ENCODE measurements at places on chromosomes 4 and X. TPM values are rescaled to one million over a fixed set of nuclear protein-coding genes. Genes with fewer than 3 reads are reported as not detected.

DNA sequence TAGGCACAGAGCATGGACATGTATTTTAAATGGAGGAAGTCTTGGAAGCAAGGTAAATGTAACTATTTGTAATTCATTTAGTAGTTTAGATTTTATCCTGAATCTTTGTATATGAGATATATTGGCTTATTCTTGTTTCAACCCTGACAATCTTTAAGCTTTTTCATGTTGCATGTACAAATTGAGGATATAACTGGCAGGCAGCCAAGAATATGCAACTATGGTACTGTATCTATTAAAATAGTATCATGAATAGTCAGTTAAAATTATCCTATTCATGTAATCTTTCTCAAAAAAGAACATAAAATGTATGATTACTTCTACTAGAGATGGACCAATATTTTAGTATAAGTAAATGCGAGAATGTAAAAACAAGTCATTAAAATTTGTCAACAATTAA is 1141.5 kb downstream of the PCDH18 start:
- H3K27me3 ChIP-seq, result no peaks in the 10 kb centered on the region
- H3K4me1 ChIP-seq, result no peaks in the 10 kb centered on the region
- no peak overlapping the region for H3K4me3 ChIP-seq
- DNase-seq, result no peak
- no peak overlapping the region for H3K27ac ChIP-seq
- H3K36me3 ChIP-seq, result no peaks in the 10 kb centered on the region

DNA sequence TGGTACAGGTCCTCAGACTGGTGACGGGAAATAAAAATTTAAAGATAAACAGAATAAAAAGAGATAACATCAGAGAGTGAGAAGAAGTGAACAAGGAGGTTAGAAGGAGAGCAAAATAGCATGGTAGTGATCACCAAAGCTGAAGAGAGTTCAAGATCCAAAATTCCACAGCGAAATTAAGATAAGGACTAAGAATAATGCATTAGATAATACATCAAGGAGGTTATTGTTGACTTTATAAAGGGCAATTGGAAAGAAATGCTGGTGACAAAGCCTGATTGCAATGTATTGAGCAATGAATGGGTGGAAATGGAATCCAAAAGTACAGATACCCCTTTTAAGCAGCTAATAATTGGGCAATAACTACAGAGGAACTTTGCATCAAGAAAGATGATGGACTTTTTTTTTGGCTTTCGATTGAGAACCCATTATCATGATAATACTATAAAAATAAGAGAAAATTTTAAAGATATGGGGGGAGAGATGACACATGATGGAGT is 101.6 kb upstream of the MAP9 start:
- no peak overlapping the region for H3K4me3 ChIP-seq
- H3K36me3 ChIP-seq, result no peaks in the 10 kb centered on the region
- H3K4me1 ChIP-seq, result no peaks in the 10 kb centered on the region
- no peak overlapping the region for H3K27ac ChIP-seq

- no peak overlapping the region for H3K27ac ChIP-seq
- H3K4me3 ChIP-seq, result no peak overlapping the region
- H3K27me3 ChIP-seq, result peaks cover 17% of the 10 kb centered on the region
- DNase-seq, result peak; percentile 10
- H3K4me1 ChIP-seq, result no peaks in the 10 kb centered on the region
Observed at GRCh38 chr4:6463311-6464289, 8.8 kb downstream of the PPP2R2C start.

Gene FRMPD4
- total RNA-seq, result 2.6 TPM

DNA sequence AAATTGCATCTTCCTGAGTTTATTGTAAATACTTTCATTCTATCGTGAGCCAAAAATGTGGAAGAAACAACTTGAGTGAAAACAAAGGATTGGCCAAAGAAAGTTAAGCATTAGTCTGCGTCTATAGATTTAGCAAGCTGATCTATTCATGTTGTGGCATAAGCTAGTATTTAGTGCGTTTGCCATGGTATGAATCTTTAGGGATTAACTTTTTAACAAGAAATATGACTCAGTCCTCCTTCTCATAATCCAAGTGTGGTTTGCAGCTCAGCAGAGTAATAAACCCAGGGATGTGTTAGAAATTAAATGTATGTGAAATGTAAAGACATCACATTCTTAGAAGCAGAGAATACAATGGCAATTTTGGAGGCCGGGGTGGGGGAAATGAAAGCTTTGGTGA is 1110.9 kb downstream of the NLGN4X start:
- H3K36me3 ChIP-seq, result no peaks in the 10 kb centered on the region
- no peaks in the 10 kb centered on the region for H3K4me1 ChIP-seq
- DNase-seq, result no peak

Gene CPZ
- not detected for total RNA-seq

GRCh38 chr4:20096911-20097310 is 154.8 kb upstream of the SLIT2 start:
- H3K27me3 ChIP-seq, result no peaks in the 10 kb centered on the region
- no peaks in the 10 kb centered on the region for H3K36me3 ChIP-seq
- H3K4me1 ChIP-seq, result no peaks in the 10 kb centered on the region
- H3K27ac ChIP-seq, result no peak overlapping the region
- DNase-seq, result no peak

DNA sequence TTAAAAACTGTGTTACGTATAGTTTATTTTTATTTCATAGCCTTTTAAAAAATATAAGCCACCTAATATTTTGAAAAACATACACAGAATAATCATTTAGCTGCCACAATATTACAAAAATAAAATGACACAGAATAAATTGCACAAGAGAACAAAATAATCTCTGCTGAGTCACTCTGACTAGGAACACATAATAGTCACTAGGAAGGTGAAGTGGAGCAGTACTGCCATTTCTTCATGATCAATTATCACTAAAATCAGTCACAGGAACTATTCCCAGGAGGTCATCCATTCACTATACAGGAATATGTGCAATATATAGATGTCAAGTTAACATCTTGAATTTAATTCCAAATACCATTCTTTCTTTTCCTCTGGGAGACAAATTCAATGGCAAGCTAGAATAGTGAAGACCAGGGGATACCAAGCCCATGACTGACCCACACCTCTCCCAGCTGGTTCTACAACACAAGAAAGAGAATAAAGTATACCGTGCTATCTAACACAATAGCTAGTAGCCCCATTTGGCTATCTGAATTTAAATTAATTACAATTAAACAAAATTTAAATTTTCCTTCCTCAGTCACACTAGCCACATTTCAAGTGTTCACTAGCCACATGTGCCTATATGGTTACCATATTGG is 5.9 kb downstream of the SMIM43 start:
- peaks cover 16% of the 10 kb centered on the region for H3K27me3 ChIP-seq
- H3K36me3 ChIP-seq, result no peaks in the 10 kb centered on the region
- DNase-seq, result no peak
- H3K4me3 ChIP-seq, result no peak overlapping the region

Gene PTCHD1
- total RNA-seq, result 0.29 TPM

Gene GPR34
- 0.45 TPM for total RNA-seq

- DNase-seq, result peak; percentile 54
- no peak overlapping the region for H3K27ac ChIP-seq
- H3K4me3 ChIP-seq, result no peak overlapping the region
- H3K36me3 ChIP-seq, result no peaks in the 10 kb centered on the region
- H3K27me3 ChIP-seq, result no peaks in the 10 kb centered on the region
- no peaks in the 10 kb centered on the region for H3K4me1 ChIP-seq
Observed at GRCh38 chr4:64781737-64782326, 372.6 kb upstream of the TECRL start.

Gene GPRASP1
- total RNA-seq, result 24.0 TPM

- no peak overlapping the region for H3K4me3 ChIP-seq
- no peaks in the 10 kb centered on the region for H3K36me3 ChIP-seq
- DNase-seq, result no peak
Observed at GRCh38 chr4:72843466-72843865, 226.1 kb downstream of the COX18 start.

DNA sequence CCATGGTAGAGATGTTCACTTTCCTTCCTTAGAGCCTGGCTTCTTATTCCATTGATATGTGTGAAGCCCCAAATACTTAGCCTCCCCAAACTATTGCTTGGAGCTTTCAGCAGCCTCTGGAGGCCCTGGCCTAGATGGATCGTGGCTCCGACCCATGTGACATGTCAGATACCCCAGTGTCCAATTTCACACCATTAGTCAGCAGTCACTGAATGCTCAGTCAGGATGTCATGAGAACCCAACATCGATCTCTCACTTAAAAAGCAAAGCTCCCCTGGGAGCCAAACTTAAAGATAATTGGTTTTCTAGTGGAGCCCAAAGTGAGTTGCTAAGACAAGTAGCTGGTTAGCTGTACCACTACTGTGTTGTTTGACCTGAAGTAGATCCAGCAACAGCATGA is 41.6 kb upstream of the IGSF1 start:
- H3K36me3 ChIP-seq, result no peaks in the 10 kb centered on the region
- H3K27me3 ChIP-seq, result no peaks in the 10 kb centered on the region
- no peak overlapping the region for H3K27ac ChIP-seq

Gene GAGE12J
- total RNA-seq, result not detected

- no peaks in the 10 kb centered on the region for H3K27me3 ChIP-seq
- no peak overlapping the region for H3K4me3 ChIP-seq
- H3K36me3 ChIP-seq, result no peaks in the 10 kb centered on the region
Observed at GRCh38 chr4:71008196-71008595, 14.7 kb downstream of the DCK start.

DNA sequence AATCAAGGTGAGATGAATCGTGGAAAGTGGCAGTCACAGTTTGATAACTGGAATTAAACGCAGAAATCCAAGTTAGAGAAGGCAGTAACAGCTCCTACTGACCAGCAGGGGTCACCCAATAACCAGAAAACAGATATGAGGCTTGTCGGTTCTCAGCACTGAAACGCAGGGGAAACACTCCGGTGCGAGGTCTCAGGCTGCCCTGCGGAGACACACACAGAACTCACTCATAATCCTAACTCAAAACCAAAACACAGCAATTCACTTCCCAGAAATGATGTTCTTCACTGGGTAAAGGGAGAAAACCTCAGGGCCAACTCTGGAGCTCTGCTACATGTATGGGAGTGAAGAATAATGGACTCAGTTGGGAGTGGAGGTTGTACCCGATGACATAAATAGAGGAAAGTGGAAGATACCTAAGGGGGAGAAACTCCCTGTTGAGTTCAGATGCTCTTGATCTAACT is 384.4 kb downstream of the RAPGEF2 start:
- DNase-seq, result peak; percentile 92
- H3K4me3 ChIP-seq, result no peak overlapping the region
- no peaks in the 10 kb centered on the region for H3K4me1 ChIP-seq
- H3K27ac ChIP-seq, result no peak overlapping the region

DNA sequence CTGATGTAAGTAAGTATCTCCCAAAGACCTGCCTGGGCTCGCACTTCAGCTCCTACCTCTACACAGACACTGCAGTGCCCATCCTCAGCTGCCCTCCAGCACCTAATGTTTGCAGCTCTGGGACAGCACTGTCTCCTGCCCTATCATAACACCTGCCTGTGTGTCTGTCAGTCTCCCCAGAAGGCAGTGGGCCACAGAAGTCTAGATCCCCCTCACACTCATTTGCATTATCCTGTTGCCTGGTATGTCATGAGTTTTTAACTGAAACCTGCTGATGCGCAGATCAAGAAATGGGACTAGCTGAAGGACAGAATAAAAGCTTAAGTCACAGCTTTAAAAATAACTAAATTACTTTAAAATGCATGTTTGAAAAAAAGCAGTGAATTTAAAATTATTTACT is 43.0 kb downstream of the LRP2BP start:
- no peak overlapping the region for H3K4me3 ChIP-seq
- H3K27ac ChIP-seq, result no peak overlapping the region
- peaks cover 63% of the 10 kb centered on the region for H3K36me3 ChIP-seq
- no peaks in the 10 kb centered on the region for H3K4me1 ChIP-seq
- no peaks in the 10 kb centered on the region for H3K27me3 ChIP-seq

- no peaks in the 10 kb centered on the region for H3K36me3 ChIP-seq
- no peak for DNase-seq
- no peaks in the 10 kb centered on the region for H3K27me3 ChIP-seq
- H3K4me1 ChIP-seq, result no peaks in the 10 kb centered on the region
- no peak overlapping the region for H3K27ac ChIP-seq
Observed at GRCh38 chr4:40367451-40367850, 32.3 kb downstream of the CHRNA9 start.

GRCh38 chr4:139367421-139368090 is 65.3 kb upstream of the NDUFC1 start:
- peak; percentile 8 for DNase-seq
- no peak overlapping the region for H3K27ac ChIP-seq
- peaks cover 7% of the 10 kb centered on the region for H3K4me1 ChIP-seq
- no peaks in the 10 kb centered on the region for H3K27me3 ChIP-seq
- peaks cover 78% of the 10 kb centered on the region for H3K36me3 ChIP-seq

Gene GRIA3
- total RNA-seq, result not detected

Gene NALF2
- not detected for total RNA-seq

Gene BEX1
- not detected for total RNA-seq

DNA sequence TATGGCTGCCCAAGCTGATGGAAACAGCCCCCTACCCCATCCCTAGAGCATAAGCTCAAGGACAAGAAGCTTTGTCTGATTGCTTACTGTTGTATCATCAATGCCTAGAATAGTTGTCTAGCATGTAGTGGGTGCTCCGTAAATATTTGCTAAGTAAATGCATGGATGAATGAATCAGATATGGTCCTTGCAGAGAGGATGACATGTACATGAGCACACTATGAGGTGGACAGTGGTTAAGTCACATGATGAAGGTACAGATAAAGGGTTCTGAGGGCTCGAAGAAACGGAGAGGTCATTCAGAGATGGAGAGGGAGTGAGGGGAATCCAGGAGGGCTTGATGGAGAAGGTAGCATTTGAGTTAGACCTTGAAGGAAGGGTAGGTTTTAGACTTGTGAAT is 214.2 kb downstream of the RBMX2 start:
- no peaks in the 10 kb centered on the region for H3K4me1 ChIP-seq
- no peaks in the 10 kb centered on the region for H3K27me3 ChIP-seq
- H3K36me3 ChIP-seq, result no peaks in the 10 kb centered on the region
- no peak for DNase-seq

Gene SSX4B
- total RNA-seq, result not detected

DNA sequence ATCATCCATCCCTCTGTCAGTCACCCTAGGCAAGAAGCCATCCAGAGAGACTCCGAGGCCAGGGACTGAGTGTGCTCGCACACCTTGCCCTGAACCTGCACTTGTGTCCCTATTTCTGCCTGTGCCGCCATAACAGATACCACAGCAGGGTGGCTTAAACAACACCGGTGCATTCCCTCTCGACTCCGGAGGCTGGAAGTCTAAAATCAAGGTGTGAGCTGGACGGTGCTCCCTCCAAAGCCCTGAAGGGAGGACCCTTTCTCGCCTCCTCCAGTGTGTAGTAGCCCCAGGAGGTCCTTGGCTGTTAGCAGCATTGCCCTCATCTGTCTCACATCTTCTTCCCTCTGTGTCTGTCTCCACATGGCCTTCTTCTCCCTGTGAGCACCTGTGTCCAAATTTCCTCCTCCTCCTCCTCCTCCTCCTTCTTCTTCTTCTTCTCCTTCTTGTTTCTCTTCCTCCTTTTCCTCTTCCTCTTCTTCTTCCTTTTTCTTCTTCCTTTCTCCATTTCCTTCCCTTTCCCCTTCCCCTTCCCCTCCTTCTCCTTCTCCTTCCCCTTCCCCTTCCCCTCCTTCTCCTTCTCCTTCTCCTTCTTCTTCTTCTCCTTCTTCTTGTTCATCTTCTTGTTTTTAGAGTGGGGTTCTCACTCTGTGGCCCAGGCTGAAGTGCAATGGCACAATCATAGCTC is 98.1 kb upstream of the ENPP6 start:
- no peak overlapping the region for H3K27ac ChIP-seq
- no peak overlapping the region for H3K4me3 ChIP-seq
- no peaks in the 10 kb centered on the region for H3K27me3 ChIP-seq
- peaks cover 9% of the 10 kb centered on the region for H3K4me1 ChIP-seq
- no peak for DNase-seq
